NCI-H1436 treated with DMSO at 0.1 percent for 48 hours (cell line): ENCODE measurements at places on chromosomes 2 and 18.

GRCh38 chr2:15048000-15048399, 415.5 kb downstream of the LRATD1 start:
- DNase-seq, result no peak

DNA sequence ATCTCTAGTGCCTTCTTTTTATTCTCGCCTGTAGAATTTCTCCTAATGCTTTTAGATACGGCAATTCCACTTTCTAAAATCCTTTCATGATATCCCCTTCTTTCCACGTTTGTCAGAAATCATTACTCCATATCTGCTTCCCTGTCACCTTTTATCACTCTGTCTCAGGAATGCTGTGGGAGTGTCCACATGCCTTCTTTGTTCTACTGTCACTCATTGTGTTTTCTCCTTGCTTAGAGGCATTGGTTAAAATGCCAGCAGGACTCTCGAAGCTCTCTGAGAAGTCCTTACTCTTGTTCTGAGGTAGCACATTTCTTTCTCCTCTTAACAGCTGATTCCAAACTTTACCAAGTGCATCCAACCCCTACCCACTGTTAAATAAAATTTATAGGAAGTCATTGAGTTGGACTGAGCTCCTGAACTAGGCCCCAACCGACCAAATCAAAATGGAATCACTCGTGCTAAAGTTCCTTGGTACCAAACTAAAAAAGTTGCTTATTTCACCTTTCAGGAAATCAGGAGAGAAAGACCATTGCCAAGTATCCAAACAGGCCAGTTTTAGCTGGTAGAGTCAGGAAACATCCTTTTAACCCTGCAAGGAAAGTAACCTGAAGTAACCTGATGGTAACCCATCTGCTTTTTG, 10.6 kb upstream of the GALNT5 start:
- no peak for DNase-seq

DNA sequence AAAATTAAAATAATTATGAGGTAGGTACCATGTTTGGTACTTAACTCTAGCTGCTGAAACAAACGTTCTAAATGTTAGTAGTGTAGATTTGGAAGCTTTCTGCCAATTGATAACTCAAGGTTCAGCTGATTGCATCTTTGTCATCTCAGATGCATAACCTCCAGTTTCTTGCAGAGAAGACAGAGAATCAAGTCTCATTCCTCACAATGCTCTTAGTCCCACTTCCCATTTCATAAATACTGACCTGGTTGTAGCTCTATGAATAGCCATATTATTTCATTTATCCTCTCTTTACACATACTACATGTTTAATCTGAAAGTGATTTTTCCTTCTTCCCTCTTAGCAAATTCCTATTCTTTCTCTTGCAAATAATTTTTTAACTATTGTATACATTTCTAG, 178.5 kb upstream of the SETBP1 start:
- DNase-seq, result no peak

GRCh38 chr2:173990245-173990644, 25.1 kb upstream of the SP3 start:
- no peak for DNase-seq

GRCh38 chr18:7272311-7273049, 41.6 kb downstream of the LRRC30 start:
- no peak for DNase-seq

DNA sequence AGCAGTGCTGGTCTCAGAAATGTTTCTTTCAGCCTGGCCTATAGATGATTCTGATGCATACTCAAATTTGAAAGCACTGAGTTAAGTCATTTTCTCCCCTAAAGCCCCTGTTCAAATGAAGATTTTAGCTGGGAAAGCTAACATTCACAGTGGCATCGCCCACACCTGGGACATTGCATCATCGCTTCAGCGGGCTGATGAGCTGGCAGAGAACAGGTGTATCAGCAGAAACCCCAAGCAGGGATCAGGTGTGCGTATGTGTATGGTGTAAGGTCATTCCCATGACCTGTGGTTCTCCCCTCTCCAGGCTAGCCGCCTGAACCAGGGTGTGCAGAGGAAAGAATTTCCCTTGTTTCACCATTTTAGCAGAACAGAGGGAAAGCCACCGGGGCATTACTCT, 56.3 kb downstream of the EPAS1 start:
- DNase-seq, result no peak

DNA sequence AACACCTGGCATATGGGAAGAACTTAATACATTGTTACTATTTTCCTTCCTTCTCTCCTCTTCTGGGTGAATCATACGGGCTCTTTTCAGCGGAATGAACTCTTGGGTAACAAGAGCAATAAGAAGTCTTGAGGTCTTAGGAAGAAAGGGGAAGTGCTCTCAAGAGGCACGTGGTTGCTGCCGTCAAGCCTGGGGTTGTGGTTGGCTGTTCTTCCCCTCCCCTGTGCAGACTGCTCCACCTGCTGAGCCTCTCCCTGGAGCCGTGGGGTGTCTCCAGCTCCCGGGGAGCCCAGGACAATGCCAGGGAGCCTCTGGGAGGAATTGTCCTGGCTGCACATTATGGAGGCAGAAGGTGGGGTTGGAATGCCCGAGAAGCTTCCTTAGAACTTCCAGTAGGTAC, 19.4 kb downstream of the TOGARAM2 start:
- no peak for DNase-seq

GRCh38 chr2:68809324-68810240, 61.6 kb downstream of the BMP10 start:
- no peak for DNase-seq

GRCh38 chr2:170142502-170142901, 35.4 kb upstream of the MYO3B start:
- DNase-seq, result no peak

GRCh38 chr2:1716441-1716840, 27.9 kb downstream of the PXDN start:
- no peak for DNase-seq

GRCh38 chr2:70113359-70114070, 26.2 kb downstream of the PCBP1 start:
- no peak for DNase-seq

- no peak for DNase-seq
Measured at GRCh38 chr2:149586898-149587219, 716 bp downstream of the MMADHC start.

DNA sequence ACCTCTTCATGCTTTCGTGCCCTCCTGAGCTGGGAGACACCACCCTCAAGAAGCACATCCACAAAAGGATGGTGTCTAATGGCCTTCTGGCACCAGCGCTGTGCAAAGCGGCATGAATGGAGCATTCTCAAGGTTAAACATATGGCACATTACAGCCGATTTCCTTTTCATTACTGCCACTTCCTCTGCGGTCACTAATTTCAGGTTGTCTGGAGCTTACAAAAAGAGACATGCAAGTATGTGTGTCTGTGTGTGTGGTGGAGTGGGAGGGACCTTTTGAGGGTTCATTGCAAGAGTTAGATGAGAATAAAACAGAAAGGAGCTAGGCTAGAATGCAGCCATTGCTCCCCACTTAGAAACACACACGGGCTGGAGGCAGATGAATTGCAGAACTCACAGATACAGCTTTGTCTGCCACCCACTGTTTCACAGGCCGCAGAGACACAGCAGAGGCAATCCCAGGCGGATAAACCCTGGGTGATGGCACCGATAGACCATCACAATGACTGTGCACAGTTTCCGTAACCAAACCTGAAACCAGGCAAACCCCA, 76.0 kb downstream of the TGIF1 start:
- no peak for DNase-seq

DNA sequence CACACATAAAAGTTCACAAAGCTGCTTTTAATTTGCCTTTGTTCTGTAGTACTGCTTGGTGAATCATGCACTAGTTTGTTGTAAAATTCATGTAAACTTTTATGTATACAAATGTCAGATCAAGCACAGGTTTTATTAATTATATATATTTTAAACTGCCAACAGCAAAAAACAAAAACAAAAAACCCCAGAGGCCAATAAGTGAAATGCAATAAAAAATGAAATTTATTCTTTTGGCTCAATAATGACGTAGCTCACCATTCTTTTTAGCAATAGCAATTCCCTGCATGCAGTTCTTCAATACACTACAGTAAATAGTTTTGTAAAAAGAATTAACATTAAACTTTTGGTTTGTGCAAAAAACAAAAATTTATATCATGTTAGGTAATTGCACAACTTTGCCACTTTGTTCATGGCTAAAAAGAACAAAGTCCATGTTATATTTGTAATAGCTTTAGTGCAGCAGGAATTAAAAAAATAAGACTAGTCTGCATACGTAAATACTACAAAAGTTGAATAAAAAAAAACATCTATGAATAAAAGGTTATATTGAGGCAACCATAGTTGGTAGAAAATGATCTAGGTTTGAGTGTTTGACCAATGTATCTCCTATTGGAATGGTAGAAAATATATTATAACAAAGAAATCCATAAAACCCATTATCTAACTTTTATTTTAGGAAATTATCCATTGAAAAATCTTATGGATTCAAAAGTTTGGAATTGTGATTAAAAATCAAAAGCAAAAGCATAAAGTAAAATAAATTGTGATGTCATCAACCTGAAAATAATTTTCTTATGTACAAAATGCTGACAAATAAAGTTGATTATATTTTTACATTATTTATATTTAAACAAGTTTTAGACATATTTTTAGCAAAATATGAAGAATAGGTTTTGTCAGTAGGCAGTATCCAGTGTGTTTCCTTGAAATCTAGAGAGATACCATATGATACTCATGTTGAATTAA, 115.6 kb downstream of the SCN3A start:
- no peak for DNase-seq

GRCh38 chr18:62289047-62289446, 36.1 kb upstream of the TNFRSF11A start:
- no peak for DNase-seq

DNA sequence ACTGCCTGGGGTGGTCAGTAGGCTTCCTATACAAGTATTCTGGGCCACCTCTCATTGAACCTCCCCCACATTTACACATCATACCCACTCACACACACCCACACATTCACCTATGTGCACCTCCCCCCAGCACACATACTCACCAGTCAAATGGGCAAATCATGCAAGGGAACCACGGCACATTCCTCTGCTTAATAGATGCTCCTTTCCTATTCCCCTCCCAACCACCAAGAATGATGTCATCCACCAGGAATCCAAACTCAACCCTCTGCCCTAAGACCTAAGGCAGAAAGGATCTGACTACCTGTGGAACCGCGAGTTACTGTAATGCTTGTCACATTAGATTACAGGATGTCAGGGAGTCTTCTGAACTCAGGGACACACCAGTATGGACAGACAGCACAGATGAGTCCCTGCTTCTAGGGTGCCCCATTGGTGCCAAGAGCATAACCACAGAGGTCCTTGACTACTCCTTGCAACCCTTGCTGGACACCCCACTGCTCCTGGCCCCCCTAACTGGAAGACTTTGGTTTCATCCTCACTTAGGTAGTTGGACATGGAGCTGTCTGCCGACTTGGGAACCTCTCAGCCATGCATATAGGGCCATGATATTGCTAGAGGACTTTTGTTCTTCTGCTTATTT, 21.5 kb upstream of the CAB39 start:
- DNase-seq, result no peak

DNA sequence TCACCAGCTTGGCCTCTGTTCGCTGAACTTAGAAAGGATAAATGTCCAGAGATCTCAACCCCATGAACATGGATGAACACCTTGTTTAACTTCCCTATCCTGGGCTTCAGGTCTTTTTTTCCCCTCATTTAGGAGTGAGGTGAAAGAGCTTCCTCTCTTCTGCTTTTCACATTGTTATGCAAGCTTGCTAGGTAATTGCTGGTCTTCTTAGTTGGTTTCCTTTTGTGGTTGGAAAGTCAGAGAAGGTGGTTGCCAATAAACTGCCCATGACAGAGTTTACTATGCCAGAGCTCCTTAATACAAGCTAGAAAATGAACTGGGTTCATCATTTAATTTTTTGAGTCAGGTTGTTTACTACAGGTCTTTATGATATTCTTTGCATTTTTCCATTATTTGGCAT, 16.6 kb downstream of the SLC9A4 start:
- no peak for DNase-seq

- DNase-seq, result no peak
Measured at GRCh38 chr2:106944215-106944614, 58.2 kb upstream of the ST6GAL2 start.

DNA sequence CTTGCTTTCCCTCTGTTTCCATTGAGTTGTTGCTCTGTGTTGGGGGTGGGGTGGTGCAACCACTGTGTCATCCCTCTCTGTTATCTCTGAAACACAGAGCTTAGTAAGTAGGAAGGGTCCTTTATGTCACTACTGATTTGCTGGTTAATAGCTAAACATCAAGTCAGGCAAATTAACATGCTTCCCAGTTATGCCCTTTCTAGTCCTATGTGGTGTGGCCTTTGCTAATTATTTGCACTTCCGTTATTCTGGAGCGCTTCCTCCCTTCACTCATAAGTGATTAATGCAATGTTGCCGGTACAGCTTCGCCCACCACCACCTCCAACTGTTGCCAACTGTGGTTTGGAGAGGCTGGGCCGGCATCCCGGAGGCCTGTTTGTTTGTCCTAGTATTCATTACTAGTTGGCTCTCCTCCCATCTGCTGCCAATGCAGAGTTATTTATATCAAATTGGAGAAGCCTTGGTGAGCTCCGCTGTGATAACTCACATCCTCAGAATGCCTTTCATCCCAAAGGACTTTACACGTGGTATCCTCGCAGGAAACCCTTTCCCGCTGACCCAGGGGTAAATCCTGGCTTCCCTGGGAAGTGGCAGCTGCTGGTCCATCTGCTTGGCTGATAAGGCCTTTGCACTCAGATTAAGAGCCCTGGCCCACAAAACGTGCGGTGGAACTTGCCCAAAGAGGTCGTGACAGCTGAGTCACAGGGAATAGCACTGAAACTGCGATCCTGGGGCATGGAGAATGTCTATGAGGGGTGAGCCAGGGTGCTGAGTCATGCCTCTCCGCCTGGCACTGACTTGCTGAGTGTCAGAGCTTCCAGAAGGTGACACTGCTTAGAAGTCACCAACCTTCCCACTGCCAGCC, 72.0 kb upstream of the ZCCHC2 start:
- no peak for DNase-seq

- DNase-seq, result no peak
Measured at GRCh38 chr2:148658807-148659722, 14.5 kb downstream of the EPC2 start.

DNA sequence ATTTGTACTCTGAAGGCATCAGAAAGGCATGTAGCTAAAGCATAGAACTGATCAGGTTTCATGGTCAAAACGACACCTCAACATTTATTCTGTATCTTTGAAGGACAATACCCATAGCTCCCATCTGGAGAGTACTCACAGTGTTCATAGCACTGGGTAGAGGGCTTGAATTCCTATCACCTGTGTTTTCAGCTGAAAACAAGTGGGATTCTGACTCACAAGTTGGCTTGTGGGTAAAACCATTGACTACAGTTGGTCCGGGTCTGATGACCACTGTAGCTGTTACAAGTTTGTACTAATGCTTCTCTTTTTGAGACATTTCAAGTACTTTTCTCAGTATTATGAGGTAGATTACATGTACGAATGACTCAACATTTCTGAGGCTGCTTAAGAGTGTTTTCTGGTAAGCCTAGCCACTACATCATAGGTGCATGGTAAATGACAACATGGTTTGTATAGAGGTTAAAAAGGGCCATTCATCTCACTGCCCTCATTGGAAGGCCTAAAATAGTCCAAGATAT, 68.6 kb upstream of the PELI1 start:
- no peak for DNase-seq

DNA sequence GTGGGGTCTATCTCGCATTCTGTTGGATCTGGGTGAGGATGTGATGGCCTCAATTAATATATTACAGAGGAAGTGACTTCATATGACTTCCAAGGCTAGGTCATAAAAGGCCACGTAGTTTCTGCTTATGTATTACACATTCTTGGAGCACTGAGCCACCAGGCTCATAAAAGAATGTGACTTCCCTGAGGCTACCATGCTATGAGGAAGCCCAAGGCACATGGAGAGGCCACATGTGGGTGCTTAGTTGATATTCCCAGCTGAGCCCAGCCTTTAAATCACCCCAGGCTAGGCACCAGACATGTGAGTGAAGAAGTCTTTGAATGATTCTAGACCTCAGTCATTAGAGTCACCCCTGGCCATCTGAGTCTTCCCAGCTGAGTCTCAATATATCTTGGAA, 13.3 kb upstream of the REEP1 start:
- no peak for DNase-seq
